Suppressor macrophage treated with lipopolysaccharide for 4 hours (primary cell): ENCODE measurements at places on chromosomes 2 and 18.

GRCh38 chr2:232567721-232568120, 17.2 kb downstream of the EIF4E2 start:
- DNase-seq: no peak

DNA sequence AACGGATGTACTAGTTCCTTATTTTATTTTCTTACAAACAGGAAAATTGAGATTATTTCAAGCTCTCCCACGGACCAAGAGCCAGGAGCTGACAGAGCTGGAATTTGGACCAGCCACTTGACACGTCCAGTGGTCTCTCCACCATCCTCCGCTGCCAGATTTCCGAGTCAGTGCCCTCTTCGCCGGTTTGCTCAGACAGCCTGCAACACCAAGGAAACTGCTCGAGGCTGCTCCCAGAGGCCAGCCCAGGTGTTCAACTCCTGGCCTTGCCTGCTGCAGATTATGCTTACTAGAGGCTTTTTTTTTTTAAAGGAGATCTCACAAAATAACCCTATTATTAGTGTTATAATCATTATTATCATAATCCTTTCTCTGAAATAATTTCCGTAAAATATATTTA, 779.8 kb downstream of the RNF144A start:
- DNase-seq: no peak

DNA sequence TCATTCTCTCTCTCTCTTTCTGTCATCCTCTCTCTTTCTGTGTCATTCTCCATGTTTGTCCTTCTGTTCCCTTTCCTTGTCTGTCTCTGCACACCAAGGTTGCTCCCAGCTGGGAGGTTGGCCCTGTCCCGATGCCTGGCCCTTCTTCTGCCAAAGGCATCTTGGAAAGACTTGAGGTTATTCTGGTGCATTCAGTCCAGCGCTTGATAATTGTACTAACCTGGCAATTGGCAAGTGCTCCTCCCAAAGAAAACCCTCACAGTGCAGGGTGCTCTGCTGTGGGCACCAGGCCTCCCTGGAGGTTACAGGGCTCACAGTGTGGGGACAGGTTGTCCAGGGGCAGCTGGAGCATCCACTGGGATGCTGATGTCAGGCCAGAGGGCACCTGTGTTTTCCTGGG, 95.4 kb downstream of the GLI2 start:
- DNase-seq: no peak

DNA sequence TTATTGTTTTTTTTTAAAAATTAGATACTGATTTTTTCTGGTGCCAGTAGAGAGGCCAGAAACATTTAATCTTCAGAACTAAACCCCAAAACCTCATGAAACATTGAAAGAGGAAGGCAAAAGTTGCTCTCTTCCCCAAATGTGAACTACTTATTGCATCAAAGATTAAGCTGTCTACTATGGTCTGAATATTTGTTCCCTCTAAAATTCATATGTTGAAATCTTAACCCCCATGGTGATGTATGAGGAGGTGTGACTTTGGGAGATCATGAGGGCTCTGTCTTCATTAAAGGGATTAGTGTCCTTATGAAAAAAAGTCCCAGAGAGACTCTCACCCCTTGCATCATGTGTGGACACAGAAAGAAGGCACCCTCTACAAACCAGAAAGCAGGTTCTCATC, 28.2 kb upstream of the SLC8A1 start:
- DNase-seq: peak; percentile 90

GRCh38 chr2:188364033-188364630, 72.5 kb downstream of the GULP1 start:
- DNase-seq: no peak

DNA sequence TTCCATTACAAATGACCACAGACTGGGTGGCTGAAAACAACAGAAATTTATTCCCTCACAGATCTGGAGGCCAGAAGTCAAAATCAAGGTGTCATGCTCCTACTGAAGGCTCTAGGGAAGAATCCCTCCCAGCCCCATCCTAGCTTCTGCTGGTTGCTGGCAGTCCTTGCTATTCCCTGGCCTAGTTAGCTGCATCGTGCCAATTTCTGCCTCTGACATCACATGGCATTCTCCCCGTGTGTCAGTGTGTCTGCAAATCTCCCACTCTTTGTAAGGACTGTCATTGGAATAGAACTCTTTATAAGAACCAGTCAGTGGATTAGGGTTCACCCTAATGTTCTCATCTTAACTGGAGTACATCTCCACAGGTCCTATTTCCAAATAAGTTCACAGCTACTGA, 30.5 kb upstream of the NCKAP5 start:
- DNase-seq: no peak

DNA sequence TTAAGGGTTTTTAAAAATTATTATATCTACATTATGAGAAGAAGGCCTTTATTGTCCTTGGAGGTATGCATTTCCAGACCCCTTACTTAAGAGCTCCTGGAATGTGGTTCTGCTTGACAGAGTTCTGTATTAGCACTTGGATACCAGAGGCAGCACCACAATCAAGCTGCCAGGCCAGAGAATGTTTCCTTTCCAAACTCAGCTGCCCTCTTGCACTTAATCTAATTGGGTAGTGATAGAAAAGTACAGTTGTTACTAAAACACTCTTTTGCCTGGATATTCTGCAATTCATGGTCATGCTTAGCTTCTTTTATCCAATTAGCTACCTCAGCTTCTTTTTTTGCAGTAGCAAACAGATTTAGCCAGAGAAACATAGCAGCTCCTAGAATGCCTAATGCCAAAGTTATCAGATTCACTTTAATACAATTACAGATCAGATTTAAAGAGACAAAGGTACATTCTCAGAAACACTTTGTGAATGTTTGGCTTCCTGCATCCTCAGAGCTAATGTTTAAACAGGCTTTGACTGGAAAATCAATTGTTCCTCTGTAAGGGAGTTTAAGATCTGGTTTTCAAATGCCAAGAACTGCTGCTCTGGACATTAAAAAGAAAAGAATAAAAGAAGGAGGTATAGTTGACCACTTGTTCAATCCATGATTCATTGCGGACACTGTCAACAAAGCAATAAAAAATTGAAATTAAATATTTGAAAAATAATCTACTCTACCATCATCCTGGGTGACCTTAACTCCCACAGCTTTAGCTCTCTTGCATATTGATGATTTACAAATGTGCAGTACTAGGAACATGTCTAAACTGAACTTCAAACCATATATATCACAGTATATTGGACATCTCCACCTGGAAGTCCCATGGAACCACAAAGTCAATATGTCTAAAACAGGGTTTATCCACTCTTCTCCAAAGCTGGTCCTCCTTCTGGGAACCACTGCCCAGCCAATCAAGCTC, 12.8 kb downstream of the NOSTRIN start:
- DNase-seq: no peak

DNA sequence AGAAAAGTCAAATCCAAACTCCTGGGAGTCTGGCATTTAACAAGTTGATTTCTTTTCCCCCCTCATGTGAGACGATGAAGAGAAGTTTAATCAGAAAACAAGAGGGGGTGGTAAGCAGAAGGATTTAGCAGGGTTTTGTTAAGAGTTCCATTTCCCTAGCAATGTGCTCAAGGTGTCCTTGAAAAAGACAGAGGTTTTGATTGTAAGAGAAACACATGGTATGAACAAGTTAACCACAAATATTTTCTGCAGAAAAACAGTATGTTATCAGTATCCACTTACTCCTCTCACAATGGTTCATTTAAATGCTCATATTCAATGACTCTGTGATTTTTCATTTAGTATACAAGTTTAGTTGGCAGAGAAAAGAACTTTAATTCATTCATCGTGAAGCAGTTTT, 26.8 kb downstream of the LAMA1 start:
- no peak for DNase-seq

DNA sequence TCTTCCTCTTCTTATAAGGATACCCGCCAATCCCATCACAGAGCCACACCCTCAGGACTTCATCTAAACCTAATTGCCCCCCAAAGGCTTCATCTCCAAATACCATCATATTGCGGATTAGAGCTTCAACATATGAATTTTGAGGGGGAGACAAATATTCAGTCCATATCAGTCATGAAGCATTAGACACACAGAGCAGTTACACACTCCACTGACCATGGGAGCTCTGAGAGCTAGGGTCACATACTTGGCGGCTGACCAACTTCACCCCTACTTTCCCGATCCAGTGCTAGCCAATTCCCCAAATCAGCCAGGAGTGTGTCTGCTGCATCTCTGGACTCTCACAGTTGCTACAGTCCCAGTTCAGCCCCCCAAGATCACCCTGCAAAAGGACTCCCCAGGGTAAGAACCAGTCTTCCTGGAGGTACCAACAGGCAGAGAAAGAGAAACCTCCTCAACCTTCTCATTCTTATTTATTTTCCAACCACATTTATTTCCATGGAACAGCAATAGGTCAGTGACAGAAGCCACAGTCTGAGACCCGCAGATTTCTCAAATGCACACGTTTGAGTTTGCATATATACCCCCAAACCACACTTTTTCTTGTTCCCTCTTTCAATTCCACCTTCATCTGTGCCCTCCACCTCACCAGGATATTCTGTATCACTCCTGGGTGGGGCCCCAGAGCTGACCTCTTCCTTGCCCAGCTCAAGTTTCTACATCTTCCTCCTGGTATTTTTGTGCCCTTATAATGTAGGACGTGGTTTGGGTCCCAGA, 33.3 kb downstream of the SPP2 start:
- no peak for DNase-seq

DNA sequence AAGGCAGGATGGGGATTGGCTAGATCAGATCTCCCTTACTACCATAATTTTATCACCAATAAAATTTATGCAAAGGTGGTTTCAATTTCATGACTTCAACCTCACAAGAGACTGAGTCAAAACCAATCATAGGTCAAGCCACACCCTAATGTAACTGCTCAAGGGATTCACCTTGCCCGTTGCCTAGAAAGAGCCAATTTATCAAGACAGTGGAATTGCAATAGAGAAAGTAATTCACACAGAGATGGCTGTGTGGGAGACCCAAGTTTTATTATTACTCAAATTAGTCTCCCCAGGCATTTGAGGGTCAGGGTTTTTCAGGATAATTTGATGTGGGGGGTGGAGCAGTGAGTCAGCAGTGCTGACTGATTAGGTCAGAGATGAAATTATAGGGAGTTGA, 340.6 kb downstream of the RND3 start:
- DNase-seq: no peak

DNA sequence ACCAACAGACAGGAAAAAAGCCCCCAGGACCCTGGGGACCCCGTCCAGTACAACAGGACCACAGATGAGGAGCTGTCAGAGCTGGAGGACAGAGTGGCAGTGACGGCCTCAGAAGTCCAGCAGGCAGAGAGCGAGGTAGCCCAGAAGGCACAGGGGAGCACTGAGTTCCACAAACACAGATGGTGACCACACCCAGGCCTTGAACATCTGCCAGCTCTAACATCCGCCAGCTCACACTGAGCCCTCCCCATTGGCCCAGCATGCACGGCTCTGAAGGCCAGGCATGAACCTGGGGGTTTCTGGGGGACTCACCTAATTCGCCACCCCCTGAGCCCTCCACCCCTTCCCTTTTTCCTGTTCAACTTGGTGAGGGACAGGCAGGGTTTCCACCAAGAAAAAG, 25.6 kb upstream of the PRLH start:
- no peak for DNase-seq

DNA sequence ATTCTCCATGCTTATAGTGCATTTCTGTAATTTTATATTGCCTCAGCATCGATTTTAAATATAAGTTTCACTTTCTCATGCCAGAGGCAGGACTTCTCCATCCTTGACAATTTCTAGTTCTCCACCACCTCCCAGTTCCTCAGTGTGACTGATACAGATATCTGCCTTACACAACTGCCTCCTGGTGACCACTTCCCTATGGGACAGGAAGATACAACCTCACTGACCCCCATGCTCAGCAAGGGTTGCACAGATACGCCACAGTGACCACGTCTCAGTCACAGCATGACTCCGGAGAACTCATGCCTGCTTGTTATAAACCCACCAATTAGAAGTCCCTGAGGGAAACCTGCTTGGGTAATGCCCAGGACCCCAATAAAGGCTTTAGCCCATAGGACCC, 284.0 kb upstream of the MC4R start:
- DNase-seq: peak; percentile 78

GRCh38 chr2:45856391-45857274, 205.2 kb downstream of the PRKCE start:
- no peak for DNase-seq

GRCh38 chr2:107553539-107553938, 273.2 kb upstream of the RGPD4 start:
- no peak for DNase-seq

- no peak for DNase-seq
Observed at GRCh38 chr2:240292035-240292574, 143.4 kb upstream of the GPC1 start.

- no peak for DNase-seq
Observed at GRCh38 chr2:186543561-186544131, 46.2 kb upstream of the ITGAV start.

GRCh38 chr2:55985406-55985805, 61.8 kb upstream of the EFEMP1 start:
- peak; percentile 49 for DNase-seq

GRCh38 chr2:55876429-55877086, 47.0 kb downstream of the EFEMP1 start:
- no peak for DNase-seq

- no peak for DNase-seq
Observed at GRCh38 chr18:35473562-35473961, 24.2 kb downstream of the INO80C start.

DNA sequence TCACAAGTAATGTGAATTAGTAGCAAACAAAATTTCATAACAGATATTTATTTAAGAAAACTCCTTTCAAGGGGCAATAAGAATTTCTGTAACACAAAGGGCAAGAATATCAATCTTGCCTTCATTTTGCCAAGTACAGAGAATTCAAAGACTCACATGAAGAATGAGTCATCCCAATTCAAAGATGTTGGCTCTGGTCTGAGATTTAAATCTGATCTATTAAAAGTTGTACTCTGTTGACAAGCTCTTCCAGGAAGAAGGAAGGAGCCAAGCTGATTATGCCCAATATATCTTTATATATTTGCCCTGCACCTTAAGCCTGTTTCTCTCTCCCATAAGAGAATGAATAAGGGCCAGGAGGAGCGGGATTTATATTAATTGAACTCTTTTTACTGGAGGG, 55.9 kb upstream of the RPE start:
- DNase-seq: no peak

DNA sequence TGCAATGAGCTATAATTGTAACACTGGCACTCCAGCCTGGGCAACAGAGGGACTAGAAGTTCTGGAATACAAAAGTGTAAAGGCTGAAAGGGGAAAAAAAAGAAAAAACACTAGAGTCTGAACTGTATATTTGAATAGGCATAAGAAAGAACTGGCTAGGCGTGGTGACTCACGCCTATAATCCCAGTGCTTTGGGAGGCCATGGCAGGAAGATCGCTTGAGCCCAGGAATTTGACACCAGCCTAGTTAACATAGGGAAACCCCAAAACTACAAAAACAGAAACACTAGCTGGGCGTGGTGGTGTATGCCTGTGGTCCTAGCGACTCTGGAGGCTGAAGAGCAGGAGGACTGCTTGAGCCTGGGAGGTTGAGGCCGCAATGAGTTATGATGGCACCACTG, 70.6 kb downstream of the SAP130 start:
- no peak for DNase-seq

- no peak for DNase-seq
Observed at GRCh38 chr2:99776906-99777646, 287.3 kb upstream of the REV1 start.

GRCh38 chr2:16729335-16729734, 63.7 kb upstream of the CYRIA start:
- DNase-seq: peak; percentile 43

GRCh38 chr2:60505240-60505879, 48.1 kb downstream of the BCL11A start:
- DNase-seq: no peak

GRCh38 chr2:104040771-104041170, 813.1 kb upstream of the POU3F3 start:
- DNase-seq: no peak
